Stimulated activated CD8-positive, alpha-beta memory T cell treated with anti-CD3 and anti-CD28 coated beads, Interleukin-15, amount 100 ng/mL, for 24 hours (primary cell): ENCODE measurements at places on chromosomes 2 and 18.

DNA sequence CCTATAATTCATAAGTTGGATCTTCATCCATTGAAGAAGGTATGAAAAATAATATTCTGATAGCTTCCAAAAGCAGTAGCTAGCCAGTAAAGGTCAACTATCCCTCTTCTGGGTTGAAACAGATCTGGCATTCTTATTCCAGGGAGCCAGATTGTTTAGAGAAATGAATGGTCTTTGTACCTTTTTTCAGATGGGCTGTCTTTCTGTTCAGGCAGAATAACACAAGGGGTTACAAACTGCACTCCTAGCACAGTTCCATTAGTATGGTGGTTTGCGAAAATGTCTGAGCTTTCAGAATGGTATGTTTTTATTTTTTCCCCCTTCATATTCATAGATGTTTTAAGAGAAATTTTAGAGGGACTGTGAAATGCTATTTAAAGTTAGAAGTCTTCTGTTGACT, 47.5 kb upstream of the TMEM178A start:
- no peak for DNase-seq

DNA sequence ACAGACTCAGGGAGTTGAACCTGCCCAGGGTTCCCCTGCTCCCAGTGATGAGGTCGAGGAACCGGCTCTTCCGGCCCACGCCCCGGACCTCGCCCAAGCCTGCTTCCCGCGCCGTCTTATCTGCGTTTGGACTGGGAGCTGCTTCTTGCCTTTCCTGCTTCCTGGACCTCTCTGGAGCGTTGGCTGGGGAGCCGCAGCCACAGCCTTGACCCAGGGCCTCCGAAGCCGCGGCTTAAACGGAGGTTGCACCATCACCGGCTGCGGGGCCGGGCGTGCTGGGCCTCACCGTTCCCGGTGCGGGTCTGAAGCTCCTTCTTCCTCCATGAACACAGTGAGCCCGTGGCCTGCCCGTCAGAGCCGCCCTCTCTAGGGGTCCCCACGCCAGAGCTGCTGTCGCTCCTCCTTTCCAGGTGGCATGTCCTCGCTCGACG, 13.3 kb downstream of the NTSR2 start:
- DNase-seq = no peak

DNA sequence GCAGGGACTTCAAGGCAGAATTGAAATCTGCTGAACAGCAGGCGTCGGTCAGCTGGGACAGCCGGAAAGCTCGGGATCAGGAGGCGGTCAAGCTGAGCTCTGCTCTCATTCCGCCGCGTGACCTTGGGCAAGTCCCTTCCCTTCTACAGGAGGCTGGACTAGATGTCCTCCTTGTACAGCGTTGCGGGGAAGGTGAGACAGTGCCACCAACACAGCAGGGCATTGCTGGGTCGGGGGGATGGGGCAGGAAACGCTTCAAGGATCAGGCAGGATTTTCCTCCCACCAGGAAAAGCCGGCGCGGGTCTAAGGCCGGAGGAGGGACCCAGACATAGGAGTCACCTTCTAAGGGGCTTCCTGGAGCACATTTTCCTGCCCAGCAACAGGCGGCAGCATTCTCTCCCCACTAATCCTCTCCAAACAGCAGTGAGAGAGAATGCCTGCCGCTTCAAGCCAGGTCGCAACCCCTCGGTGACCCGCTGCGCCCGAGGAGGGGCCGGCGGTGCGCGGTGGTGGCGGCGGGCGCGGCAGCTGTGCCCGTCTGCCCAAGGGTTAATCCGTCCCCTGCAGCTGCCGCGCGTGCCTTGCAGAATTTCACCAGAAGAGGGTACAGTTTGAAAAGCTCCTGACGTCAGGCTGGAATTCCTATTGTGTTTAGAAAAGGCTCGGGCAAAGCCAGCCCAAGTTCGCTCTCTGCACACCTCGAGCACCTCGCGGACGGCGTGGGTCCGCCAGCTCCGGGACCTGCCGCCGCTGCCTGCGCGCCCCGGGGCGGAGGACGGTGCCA, at the start of gene KCNF1:
Gene KCNF1 (plus strand): TSS at position 644 of the 785 bp plus-strand sequence. CDS start 493 bp downstream, outside the sequence.
- no peak for DNase-seq

DNA sequence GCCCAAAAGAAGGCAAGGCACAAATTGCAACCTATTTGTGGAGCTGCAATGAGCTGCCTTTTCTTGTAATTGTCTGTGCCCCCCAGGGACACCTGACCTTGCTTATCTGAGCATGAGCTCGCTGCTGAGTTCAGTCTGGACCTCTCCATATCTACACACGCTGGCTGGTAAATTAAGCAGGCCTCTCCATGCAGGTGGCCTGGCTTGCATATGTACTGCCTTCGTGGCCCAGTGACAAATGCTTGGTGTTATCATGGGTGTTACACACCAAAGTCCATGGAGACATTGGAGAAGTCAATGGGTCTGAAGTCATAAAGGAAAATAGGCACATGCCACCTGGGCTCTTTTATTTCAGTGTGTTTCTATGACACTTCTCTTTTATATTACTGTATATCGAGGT, 121.2 kb downstream of the IRS1 start:
- DNase-seq = no peak

DNA sequence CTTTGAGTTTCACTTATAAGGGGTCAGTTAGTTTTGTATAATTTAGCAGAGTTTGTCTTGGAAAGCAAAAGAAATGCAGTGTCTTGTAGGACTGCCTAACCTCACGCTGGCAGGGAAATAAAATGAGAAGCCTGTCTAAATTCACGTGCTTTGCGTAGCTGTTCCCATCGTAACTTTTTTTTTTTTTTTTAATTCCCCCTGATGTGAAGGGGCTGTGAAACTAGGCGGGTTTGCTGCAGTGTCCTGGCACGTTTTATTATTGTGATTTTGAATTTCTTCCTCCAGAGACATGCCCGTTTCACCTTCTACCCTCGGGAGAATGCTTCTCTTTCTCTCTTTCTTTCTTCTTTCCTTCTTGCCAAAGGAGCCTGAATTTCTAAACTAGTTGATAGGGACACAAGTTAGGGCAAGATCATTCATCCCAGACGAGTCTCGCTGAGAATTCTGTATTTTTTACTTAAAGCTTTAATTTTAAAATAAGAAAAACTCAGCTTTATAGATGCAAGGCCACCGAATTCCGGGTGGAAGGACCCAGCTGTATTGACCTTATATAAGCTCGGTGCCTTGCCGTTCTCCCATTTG, 2.3 kb downstream of the MEIS1 start:
- DNase-seq = no peak

DNA sequence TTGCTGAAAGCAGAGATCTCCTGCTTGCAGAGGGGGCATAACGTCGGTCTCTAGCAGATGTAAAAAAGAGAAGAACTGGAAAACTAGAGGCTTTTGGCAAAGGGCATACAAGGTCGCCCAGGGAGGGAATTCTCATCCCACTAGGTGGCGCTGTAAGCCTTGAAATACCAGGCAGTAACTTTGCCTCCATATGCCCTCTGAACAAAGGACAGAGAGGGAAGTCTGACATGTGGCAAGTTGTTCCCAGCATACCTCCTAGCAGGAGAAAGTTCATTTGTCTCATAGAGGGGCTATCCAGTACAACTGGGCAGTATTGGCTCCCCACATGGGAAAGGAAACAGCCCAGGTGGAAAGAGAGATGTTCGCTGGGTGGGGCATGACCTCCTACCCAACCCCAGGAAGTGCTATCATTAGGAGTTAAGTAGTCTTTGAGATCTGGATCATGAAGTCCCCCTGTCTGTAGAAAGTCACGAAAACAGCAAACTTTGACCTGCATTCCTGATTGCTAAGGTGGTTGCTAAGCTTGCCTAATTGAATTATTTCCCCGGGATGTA, 39.9 kb downstream of the STK17B start:
- DNase-seq = peak; percentile 25

GRCh38 chr2:8628179-8628865, 53.5 kb upstream of the ID2 start:
- no peak for DNase-seq

GRCh38 chr2:2846332-2847208, 515.5 kb upstream of the MYT1L start:
- no peak for DNase-seq

DNA sequence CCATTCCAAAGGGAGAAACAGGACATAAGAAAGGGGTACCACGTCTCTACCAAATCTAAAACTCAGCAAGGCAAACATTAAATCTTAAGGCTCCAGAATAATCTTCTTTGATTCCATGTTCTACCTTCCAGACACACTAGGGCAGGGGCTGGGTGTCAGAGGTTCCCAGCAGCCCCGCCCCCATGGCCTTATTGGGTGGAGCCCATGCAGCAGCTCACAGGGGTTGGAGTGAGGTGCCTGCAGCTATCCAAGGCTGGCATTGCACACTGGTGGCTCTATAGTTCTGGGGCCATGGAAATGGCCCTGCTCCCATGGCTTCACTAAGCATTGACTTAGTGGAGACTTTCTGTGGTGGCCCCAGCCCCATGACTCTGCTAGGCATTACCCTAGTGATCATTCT, 14.9 kb upstream of the OSR1 start:
- DNase-seq = no peak

DNA sequence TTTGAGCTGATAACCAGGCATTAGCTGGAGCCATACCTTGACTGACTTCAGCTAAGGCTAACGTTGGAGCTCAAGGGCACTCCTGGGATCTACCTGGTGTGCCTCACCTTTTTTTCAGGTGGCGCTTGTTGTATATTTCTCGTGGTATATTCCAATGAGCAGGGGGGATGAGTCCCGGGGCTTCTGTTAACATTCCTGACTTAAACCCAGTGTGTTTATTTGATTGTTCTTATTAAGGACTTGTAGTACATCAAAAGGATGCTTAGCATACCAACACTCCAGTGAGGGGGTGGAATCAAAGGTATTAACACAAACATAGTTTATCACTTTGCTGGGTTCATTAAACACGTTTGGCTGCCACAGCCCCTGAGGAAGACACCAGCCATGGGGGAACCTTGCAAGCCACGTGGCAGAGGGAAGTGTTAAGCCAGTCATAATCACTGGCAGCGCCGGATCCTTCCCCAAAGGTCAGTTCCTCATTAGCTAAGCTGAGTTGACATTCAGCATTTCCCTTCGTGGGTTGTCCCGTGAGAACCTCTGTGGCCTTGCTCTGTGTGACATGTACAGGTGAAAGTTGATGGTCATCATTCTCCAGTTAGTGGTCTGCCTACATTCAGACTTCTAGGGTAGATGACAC, 119.5 kb upstream of the MCFD2 start:
- no peak for DNase-seq

GRCh38 chr2:176128172-176128981, 1.1 kb upstream of the HOXD8 start:
- no peak for DNase-seq

- DNase-seq = no peak
Observed at GRCh38 chr2:47569658-47570475, 166.9 kb downstream of the MSH2 start.

DNA sequence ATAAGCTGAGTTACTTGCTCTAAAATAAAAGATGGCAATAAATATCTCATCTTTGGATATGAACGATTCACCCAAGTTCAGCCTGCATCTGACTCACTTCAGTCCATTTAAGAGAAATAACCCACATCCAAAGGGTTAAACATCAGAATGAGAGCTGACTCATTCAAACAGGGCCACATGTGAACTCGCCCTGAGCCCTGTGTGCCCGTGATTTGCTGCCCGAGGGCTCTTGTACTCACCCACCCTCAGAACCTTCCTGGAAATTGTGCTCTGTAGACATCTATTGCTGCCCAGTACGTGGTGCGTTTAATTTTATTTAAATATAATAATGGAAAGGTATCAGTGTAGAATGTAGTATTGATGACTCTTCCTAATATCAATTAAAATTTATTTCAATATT, 66.9 kb upstream of the RBM44 start:
- DNase-seq = no peak

DNA sequence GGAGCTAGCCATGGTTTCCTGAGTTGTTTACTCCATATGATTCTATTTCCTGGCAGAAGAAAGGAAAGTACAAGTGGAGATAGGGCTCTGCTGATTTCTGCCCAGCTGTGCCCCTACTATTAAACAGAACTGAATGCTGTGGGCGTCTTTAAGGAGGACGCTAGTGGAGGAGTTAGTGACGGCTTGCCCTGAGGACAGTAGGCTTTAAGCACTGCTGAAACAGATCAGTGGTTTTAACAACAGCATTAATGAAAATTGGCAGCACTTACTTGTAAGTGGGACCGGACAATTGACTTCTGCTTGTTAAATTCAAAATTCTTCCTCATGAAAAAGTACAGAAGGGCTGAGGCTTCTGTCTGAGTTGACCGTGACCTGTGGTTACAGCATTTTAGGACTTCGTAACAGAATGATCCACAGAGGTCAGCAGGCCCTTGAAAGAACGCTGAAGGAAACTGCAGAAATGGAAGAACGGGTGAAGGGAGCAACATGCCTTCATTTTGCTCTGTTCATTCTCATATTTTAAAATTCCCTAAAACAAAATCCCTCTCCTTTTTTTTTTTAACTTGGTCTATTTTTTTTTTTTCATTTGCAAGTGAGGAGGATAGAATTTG, 80.6 kb upstream of the CCDC195 start:
- DNase-seq = no peak

GRCh38 chr2:181169503-181169902, 189.1 kb downstream of the UBE2E3 start:
- no peak for DNase-seq

DNA sequence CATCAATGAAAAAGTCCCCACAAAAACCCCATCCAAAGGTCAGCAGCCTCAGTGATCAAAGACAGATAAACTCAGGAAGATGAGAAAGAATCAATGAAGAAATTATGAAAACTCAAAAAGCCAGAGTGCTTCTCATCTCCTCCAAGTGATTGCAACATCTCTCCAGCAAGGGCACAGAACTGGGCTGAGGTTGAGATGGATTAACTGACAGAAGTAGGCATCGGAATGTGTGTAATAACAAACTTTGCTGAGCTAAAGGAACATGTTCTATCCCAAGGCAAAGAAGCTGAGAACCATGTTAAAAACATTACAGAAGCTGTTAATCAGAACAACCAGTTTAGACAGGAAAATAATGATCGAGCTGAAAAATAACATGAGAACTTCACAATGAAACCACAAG, 442.8 kb upstream of the SYT4 start:
- DNase-seq = no peak

DNA sequence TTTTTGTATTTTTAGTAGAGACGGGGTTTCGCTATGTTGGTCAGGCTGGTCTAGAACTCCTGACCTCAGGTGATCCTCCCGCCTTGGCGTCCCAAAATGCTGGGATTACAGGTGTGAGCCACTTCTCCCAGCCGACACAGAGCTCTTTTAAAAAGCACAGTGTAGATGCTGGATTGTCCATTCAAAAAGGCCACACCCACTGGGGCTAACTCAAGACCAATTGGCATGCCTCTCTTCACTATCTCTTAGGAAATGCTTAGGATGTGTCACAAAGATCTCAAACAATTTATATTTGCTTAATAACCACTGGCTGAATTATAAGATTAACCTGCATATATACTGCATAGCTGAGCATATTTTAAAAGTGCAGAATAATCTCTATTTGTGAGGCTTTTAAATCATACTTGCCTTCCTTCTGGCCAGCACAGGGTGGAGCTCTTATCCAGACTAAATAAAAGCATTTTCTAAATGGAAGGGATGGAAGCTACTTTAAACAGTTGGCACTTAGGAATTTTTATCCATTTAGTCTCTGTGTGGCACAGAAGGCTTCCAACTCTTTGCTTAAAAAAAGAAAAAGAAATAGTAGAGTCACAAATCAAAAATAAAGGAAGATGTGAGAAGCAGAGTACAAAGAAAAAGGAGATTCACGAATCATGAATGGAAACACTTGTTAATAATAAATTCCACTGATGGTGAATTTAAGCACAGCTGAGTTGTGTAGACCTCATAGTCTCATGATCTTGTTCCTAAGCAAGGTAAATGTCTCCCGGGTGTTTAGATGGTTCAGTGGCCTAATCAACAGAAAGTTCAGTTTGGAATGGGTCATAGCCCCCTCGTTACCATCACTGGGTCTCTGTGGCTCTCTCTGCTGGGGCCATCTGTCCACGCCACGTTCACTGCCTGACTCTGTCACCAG, 22.4 kb downstream of the CRYGD start:
- no peak for DNase-seq

- DNase-seq = no peak
Observed at GRCh38 chr2:74367789-74368188, 12.3 kb downstream of the DCTN1 start.
